Activated CD4-positive, alpha-beta T cell treated with anti-CD3 and anti-CD28 coated beads, Interleukin-2, amount 10 ng/mL, durations not matched to agents 24 days and 14 days (primary cell): ENCODE measurements at places on chromosomes 7 and 10. TPM values are rescaled to one million over a fixed set of nuclear protein-coding genes. Genes with fewer than 3 reads are reported as not detected.

DNA sequence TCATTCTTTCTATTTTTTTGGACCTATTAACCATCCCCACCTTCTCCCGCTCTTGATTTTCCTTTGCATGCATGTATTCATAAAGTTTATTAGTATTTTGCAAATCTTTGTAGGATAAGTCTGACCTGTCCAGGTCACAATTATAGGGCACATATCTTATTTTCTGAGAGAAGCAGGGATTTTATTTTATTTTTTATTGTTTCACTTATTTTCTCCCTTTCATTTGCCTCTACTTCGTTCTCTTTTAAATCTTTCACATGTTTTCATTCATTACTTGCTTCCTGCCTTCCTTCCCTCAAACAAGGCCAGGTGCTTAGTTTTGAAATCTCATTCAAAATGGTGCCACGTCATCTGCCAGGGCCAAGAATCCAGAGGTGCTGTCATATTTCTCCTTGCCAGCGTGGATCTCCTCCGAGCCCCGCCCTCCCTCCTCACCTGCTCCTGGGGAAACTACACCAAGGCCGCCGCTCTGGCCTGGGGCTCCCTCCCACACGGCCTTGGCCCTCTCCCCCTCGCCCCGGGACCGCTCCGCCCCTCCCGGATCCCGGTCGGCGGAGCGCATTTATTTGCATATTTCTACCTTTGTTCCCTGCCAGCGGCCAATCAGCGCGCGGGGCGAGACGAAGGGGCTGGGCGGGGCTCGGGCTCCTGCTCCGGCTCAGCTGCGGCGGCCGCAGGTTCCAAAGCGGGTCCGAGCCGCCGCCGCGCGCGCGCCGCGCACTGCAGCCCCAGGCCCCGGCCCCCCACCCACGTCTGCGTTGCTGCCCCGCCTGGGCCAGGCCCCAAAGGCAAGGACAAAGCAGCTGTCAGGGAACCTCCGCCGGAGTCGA lies at the start of gene TSPAN13:
Gene TSPAN13 (plus strand): TSS at position 654 of the 830 bp plus-strand sequence. CDS start 213 bp downstream, outside the sequence.
- H3K36me3 ChIP-seq: peaks cover 2% of the 10 kb centered on the region
- peak within 1 kb of the TSS; percentile 77 for H3K4me3 ChIP-seq
- peak; percentile 90 for DNase-seq
- H3K4me1 ChIP-seq: peaks cover 8% of the 10 kb centered on the region
- no peak within 1 kb of the TSS for H3K27ac ChIP-seq

- peak overlapping the region; percentile 81 for H3K4me3 ChIP-seq
- H3K27me3 ChIP-seq: no peaks in the 10 kb centered on the region
- H3K27ac ChIP-seq: peak overlapping the region; percentile 91
- DNase-seq: peak; percentile 65
- H3K4me1 ChIP-seq: peaks cover 51% of the 10 kb centered on the region
These were observed 38.1 kb downstream of the ELMO1 start for GRCh38 chr7:37410305-37411229.

- H3K27ac ChIP-seq: no peak overlapping the region
- DNase-seq: no peak
- H3K4me3 ChIP-seq: no peak overlapping the region
- H3K4me1 ChIP-seq: peaks cover 12% of the 10 kb centered on the region
These were observed 53.0 kb upstream of the RPA3 start for GRCh38 chr7:7771452-7771851.

- no peak overlapping the region for H3K4me3 ChIP-seq
- no peaks in the 10 kb centered on the region for H3K27me3 ChIP-seq
- H3K36me3 ChIP-seq: no peaks in the 10 kb centered on the region
- H3K4me1 ChIP-seq: no peaks in the 10 kb centered on the region
- H3K27ac ChIP-seq: no peak overlapping the region
These were observed 44.2 kb upstream of the FOXL3 start for GRCh38 chr7:245574-246295.

GRCh38 chr7:17126413-17127268 lies 171.8 kb upstream of the AHR start:
- peak overlapping the region; percentile 48 for H3K27ac ChIP-seq
- peaks cover 21% of the 10 kb centered on the region for H3K4me1 ChIP-seq
- no peak for DNase-seq
- no peak overlapping the region for H3K4me3 ChIP-seq
- H3K27me3 ChIP-seq: no peaks in the 10 kb centered on the region

DNA sequence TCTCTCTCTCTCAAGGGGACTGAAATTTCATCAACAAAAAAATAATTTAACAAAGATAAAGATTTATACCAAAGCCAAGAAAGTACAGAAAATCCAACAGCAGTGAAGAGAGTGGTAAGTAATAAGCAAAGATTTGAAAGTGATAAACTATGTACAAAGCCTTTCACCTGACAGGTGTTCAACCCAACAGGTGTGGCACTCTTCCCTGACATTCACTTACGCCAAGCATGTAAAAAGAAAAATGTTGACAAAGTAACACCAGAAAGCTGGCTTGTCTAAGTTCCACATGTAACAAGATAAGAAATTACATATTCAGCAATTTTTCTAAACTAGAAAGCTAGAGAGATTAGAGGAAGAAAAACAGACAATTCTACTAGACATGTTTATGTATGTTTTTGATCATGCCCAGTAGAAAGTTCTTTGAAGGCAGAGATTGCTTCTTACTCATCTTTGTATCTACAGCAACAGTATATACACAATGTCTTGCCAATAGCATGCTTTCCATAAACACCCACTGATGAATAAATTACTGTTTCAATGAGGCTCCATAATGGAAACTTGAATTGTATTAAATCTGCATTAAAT lies 468.5 kb downstream of the PARD3 start:
- no peak overlapping the region for H3K4me3 ChIP-seq
- no peaks in the 10 kb centered on the region for H3K27me3 ChIP-seq
- no peaks in the 10 kb centered on the region for H3K4me1 ChIP-seq
- H3K27ac ChIP-seq: no peak overlapping the region
- no peaks in the 10 kb centered on the region for H3K36me3 ChIP-seq

Gene ELMO1
- 110 and 121 TPM in 2 replicates for total RNA-seq
